ENCODE measurements at places on chromosomes 6 and 20.

DNA sequence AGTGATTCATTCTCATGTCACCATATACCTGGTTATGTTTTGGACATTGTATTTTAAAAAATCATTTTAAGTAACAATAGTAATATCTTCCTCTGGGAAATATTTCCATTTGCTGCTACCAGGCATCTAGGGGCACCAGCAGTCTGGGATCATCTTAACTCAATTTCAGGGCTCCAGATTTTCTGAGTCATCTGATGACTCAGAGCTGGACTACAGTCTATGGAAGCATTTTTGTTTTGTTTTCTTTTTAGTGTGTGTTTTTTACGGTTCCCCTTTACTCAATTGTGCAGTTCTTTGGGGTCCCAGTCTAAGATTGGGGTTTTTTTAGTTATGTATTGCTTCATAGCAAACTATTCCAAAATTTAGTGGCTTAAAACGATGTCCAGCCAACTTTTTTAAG lies 5.7 kb upstream of the FKBP5 start:
- DNase-seq, result peak; percentile 74

DNA sequence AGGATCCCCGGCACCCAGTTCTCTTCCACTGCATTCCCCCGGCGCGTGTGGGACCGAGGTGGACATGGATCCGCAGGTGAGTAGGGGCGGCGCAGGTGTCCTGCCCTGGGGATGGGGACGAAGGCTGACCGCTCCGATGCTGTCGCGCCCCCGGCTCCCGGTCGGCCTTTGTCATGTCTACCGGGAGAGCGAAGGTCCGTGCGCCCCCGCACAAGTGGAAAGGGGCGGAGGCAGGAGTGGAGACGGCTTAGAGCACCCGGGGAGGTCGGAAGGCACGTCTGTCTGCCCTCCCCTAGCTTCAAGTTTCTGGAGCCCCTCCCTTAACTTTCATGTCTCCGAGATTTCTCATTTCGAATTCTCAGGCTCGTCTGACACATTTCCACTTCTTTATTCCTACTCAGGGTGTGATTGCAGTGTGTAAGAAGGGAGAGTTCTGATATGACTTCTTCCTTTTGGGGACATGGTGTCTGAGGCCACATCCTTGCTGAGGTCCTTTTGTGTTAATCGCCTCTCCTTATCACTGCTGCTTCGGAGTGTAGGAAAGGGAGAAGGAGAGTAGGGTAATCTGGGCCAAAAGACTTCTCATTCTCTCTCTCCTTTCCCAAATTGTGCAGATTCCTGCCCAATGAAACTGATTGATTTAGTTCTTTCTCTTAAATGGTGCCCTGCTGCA lies 435 bp downstream of the KIFC1 start:
- peak; percentile 43 for DNase-seq

- DNase-seq, result no peak
Observed at GRCh38 chr20:47857569-47858464, 72.5 kb upstream of the SULF2 start.

GRCh38 chr20:4795394-4795793 lies 73.7 kb downstream of the PRND start:
- DNase-seq, result peak; percentile 29

- DNase-seq, result no peak
Observed at GRCh38 chr6:31266567-31267360, 5.1 kb downstream of the HLA-C start.

GRCh38 chr20:3753098-3753497 lies 14.5 kb downstream of the ADISSP start:
- peak; percentile 72 for DNase-seq

GRCh38 chr6:44942201-44942600 lies 385.9 kb upstream of the RUNX2 start:
- DNase-seq, result peak; percentile 66

DNA sequence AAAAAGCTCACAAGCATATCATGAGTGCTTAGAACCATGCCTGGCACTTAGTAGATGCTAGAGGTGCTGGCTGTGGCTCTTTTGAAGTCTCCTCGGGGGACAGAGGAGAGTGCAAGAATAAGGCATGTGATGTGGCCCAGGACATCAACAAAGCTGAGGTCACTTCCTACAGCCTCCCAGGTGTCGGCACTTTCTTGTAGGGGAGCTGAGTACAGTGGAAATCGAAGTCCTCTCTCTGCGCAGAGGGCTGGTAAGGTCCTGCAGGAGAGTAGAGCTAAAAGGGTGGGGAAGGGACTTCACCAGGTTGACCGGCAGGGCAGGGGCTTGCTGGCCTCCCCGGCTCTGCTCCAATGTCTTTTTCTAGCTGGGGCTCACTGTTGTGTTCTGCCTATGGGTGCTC lies 11.2 kb downstream of the SLC13A3 start:
- DNase-seq, result no peak

DNA sequence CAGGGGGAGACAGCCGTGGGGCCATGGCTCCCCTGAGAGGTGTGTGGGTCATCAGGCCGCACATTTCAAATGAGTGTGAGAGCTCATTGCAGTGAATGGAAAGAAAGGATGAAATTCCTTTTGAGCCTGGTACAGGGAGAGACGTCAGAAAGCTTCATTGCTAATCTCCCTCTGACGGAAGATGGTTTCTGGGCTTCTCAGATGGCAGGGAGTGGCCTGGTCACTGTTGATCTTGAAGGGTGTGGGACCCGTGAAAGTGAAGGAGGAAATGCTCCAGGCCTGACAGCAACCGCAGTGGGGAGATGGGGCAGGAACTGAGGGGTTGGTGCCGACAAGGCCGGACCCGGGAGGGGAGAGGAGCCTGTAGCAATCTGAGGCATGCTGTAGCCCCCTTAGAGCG lies 127.4 kb downstream of the MYLK4 start:
- no peak for DNase-seq

DNA sequence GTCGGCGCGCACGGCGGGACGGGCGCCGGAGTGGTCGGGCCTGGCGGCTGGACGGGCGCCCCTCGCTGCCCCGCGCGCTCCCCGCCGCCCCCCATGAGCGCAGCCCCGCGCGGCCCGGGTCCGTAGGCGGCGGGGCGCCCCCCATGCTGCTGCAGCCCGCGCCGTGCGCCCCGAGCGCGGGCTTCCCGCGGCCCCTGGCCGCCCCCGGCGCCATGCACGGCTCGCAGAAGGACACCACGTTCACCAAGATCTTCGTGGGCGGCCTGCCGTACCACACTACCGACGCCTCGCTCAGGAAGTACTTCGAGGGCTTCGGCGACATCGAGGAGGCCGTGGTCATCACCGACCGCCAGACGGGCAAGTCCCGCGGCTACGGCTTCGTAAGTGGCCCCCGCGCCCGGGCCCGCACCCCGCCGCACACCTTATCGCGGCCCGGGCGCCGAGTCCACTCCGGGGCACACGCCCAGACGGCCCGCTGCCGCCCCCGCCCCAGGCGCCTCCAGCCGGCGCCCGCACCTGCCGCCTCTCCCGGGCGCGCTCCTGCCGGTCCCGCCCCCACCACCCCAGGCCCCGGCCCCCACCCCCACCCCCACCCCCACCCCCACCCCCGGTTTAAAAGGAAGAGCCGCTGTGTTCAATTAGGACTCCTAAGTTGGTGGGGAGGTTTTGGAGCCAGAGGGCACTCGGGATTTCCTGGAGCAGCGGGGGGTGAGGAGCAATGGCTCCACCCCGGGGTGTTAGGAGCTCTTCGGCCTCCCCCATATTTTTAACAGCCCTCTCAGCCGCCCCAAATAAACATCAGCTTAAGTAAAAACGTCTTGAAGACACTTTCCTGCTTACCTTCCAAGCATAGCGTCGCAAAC lies 474 bp downstream of the RBM38 start:
- peak; percentile 4 for DNase-seq

DNA sequence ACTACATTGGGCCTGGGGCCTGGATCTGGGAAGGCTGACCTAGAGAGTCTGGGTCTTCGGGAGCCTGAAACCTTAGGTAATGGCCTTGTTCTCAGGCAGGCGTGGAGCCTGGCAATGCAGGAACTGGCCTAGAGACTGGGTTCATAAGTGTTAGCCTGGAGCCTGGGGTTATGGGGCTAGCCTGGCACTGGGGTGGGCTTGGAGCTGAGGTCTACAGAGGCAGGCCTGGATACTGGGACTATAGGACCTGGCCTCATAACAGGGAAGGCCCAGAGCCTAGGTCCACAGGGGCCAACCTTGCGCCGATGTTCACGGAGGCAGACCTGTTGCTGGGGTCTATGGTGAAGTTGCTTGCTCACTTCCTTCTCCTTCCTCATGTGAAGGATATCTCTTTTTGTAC lies 843.8 kb upstream of the GJE1 start:
- no peak for DNase-seq

DNA sequence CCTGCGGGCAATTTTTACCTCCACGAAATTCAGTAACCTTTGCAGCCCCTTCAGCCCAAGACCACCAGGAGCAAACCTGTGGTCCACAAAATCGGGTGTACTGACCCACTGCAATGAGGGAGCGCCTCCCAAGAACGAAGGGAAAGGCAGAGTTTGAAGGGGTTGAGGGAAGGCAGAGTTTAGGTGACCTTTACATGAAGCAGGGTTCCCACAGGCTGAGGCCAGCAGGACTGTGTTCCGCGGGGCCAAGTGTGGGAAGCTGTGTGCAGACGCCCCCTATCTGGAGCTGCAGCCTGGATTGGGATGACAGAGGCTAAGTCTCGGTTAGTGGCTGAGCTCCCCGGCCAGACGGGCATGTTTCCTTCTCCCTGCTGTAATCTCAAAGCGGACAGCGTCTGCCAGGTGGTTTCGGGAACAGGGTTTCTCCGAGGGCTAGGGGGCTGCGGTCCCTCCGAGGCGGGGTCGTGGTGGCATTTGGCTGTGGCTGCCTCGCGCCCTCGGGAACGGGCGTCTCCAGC lies 826 bp upstream of the PYGB start:
- peak; percentile 79 for DNase-seq

DNA sequence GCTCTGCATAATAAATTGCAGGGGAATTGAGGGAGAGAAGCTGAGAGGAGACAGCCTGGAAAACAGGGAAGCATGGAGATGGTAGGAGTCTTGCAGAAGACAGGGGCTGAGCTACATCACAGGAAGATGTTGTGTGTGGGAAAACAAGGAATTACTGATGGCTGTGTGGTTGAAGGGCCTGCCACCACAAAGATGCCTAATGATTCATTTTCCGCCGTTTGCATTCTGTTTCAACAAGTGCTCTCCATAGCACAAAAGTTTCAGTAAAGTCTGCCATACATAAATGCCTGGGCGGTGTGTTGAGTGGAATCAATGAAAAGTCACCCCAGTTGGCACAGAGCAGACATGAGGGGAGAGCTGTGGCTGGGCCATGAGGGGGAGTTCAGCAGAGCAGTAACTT lies 5.6 kb upstream of the KLHL31 start:
- no peak for DNase-seq

DNA sequence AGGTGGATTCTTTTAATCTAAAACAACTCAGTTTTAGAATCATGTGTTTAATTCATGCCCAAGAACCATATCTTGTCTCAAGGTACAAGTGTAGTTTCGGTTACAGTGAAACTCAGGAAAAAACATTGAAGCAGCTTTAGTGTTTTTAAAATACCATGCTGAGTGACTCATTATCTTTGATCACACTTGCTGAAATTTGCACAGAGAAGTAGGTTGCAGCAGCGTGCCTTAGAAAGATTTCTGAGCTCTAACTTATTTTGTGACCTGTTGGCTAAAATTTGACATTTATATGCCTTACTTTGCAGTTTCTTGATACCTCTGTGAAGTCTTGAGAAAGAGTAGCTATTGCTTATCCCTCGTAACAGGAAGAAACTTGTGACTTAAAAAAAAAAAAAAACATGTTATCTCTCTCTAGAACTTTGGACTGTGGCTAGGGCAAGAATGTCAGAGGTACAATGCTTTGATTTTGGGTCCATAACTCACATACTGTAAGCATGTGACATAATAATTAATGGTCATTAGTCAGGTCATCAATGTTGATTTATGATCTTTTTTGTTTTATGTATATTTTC lies 34.5 kb upstream of the FUCA2 start:
- DNase-seq, result no peak

DNA sequence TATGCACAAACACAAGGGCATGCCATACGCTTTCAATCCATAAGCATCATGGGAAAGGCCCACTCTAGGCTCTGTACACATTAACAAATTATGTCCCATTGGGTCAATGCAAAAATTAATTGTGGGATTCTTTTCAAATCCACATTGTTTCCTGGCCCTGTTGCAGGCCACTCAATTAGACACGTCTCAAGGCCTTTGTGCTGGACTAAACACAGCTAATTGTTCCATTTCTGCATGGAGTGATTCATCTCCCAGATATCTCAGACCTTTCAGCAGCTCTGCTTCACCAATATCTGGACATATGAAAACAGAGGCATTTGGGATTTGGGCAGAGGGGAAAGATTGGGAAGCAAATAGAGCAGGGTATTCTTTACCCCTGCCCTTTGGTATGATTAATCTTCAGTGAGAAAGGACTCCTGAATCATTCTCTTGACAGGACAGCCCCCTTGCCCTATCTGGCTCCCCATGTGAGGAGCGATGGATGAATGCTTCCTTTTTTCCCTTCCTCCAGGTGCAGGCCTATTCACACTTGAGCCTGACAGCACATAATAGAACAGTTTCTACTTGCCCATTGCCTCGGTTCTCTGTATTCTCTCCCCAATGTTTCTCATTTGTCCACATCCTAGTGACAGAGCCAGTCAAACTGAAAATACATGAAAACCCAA lies 547.6 kb downstream of the HAO1 start:
- no peak for DNase-seq

DNA sequence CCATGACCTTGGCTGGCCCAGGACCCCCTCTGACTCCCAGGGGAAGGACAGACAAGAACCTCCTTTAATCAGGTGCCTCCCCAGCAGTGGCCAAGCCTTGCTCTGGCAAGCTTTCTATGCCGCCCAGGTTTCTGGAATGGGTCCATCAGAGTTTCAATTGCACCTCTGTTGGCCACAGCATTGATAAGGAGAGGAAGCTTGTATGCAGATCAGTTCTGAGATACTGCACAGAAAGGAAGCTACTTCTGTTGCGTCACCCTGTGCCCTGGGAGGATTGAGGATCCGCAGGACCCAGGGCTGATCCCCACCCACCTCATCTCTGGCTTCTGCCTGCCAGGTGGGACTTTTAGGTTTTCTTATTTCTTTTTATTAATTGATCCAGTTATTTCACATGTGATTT lies 167.2 kb downstream of the TFAP2C start:
- peak; percentile 30 for DNase-seq

GRCh38 chr6:89999945-90000825 lies 105.9 kb downstream of the GJA10 start:
- DNase-seq, result peak; percentile 90

- no peak for DNase-seq
Observed at GRCh38 chr6:106177786-106178185, 91.7 kb downstream of the PRDM1 start.

DNA sequence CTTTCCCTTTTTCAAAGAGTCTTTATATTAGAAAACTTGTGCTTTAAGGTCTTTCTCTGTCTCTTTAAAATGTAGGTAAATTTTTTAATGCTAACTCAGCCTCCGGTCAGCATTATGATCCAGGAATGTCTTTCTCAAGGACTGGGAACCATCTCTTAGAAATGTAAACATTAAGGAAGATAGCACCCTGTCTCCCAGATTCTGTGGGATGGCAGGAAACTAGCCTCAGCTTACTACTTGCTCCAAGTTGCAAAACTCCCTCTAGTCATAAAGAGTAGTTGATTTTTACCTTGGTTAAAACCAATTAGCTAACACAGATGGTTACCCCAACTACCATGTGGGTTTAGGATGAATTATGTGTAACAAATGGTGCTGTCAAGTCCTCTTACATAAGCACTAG lies 4.7 kb upstream of the TAAR1 start:
- DNase-seq, result no peak

GRCh38 chr6:143401636-143402370 lies 48.7 kb downstream of the ADAT2 start:
- no peak for DNase-seq

GRCh38 chr6:160692369-160692959 lies 9.6 kb upstream of the PLG start:
- DNase-seq, result peak; percentile 11

Measured in MCF 10A (cell line).